Stimulated activated CD8-positive, alpha-beta memory T cell treated with anti-CD3 and anti-CD28 coated beads, Interleukin-7, amount 100 ng/mL, for 4 hours (primary cell): ENCODE measurements at places on chromosomes 11 and 22.

GRCh38 chr22:28734393-28734792 is 7.2 kb downstream of the CHEK2 start:
- DNase-seq, result no peak

DNA sequence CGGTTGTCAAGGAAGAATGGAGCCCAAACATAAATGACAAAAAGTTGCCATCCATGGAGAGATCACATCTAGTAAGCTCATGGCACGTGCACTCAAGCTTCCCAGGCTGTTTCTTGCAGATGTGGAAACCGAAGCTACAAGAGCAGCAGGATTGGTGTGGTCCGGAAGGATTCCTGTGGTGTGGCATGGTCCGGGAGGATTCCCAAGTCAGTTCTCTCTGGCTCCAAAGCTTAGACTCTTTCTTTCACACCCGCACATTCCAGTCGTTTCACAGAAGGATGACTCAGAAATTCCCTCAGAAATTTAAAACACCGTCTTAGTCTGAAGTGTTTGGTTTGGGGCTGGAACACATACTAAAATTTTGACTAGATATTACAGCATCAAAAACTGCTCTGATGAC is 78.0 kb upstream of the DRD2 start:
- DNase-seq, result no peak

DNA sequence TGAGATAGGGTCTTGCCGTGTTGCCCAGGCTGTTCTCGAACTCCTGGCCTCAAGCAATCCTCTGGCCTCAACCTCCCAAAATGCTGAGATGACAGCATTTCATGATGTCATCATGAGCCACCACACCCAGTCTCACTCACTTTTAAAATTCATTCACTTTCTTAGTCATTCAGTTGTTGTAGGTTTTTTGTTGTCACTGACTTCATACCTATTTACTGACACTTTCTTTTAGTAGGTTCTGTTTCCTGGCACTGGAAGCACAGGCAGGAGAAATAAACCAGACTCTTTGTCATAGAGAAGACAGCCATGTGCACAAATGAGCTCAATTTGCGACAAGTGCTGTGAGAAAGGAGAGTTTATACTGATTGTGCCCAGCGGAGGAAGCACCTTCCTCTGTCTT is 10.5 kb downstream of the ART5 start:
- no peak for DNase-seq

DNA sequence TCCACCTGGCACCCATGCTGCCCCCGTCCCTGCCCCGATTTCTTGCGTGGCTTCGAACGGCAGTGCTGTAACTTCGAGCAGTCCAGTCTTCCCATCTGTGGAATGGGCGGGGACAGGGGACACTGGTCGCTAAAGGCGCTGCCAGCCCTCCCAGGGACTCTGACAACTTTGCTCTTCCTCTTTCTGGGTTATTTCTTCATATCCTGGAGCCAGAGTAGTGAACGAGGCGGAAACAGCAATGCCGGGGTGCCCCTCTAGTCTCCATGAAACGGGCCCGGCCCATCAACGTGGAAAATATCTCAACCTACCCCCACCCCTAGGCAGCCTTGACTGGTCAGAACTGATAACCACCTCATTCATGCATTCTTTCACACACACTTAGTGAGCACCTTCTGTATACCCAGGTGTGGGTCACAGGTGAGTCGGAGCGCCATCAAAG is 42.8 kb downstream of the TRIOBP start:
- no peak for DNase-seq

DNA sequence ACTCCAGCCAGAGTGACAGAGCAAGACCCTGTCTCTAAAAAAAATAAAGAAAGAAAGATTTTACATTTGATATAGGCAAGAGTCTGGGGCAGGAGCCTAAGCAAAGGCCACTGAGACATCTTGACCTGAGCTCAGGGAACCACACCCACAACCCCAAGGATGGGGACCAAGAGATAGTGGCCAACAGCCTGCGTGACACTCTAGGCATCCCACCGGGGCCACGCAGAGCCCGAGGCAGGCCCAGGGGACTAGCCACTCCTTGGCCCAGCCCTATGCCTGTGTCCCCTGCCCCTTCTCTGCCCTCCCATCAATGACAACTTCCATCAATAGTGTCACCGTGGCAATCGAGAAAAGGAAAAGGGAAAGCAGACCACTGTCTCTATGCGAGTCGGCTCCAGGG is 41.1 kb downstream of the MN1 start:
- DNase-seq, result no peak
